ENCODE measurements at places on chromosomes 11 and 22.
A peak's percentile ranks its signal among the peaks of the same experiment; 100 is the strongest.

GRCh38 chr11:106828576-106828975 lies 189.7 kb downstream of the GUCY1A2 start:
- DNase-seq = no peak

- DNase-seq = no peak
These were observed 2.1 kb upstream of the DGKZ start for GRCh38 chr11:46345131-46345597.

DNA sequence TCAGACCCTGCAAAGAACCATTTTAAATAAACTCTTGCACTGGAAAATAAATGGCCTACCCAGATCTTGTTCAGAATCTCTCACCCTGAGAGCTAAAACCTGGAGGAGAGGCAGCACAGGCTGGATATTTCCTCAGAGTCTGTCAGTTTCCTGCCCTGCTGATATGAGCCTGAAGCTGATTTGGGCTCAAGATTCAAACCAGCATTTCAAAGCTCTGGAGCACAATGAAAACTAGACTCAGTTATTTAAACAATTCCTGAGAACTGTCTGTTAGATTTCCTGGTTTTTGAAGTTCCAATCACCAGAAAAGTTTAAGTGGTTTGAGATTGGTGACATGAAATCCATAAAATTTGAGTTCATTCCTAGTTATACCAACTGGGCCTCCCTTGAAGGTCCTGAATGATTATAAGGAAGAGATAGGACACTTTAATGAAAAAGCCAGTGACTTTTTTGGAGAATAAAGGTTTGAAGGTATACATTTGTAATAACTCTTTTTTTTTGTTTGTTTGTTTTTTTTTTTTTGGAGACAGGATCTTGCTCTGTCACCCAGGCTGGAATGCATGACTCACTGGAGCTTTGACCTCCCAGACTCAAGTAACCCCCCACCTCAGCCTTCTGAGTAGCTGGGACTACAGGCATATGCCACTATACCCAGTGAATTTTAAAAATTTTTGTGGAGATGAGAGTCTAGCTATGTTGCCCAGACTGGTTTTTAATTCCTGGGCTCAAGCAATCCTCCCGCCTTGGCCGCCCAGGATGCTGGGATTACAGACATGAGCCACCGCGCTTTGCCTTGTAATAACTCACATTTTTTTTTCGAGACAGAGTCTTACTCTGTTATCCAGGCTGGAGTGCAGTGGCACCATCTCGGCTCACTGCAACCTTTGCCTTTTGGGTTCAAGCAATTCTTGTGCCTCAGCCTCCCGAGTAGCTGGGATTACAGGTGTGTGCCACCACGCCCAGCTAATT lies 8.0 kb upstream of the ESAM start:
- DNase-seq = no peak

- peak; percentile 72 for DNase-seq
These were observed 1.2 kb downstream of the AIP start for GRCh38 chr11:67483831-67484665.

GRCh38 chr22:42007922-42008321 lies 9.3 kb downstream of the WBP2NL start:
- no peak for DNase-seq

GRCh38 chr11:6111673-6112072 lies 4.2 kb downstream of the OR56B4 start:
- no peak for DNase-seq

DNA sequence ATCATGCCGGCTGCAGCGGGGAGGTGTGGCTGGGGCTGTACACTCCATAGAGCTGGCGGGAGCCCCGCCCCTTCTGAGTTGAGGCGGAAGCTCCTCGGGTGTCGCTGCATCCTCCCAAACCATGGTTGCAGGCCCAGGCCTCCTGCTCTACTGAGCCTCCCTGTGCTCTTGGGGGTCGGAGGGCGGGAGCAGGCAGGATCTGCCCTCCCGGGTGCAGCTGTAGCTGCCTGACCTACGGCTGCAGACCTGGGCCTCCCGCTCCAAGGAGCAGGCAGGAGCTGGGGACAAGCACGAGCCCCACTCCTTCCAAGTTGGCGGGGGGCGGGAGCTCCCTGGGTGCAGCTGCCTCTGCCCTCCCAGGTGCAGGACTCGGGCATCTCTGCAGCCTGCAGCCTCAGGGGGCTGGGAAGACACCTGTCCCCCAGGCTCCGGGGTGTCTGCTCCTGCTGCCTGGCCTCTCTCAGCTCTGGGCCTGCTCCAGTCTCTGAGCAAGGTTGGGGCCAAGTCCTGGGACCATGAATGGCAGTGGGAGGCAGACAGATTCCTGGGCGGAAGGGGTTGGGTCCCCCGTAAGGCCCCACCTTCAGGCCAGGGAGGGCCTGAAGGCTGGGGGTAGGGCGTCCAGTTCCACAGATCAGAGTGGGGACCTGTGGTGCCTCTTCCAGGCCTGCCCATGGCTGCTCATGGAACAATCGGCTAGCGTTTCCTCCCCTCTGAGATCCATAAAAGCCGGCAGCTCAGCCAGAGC lies 46.4 kb upstream of the SC5D start:
- DNase-seq = no peak

DNA sequence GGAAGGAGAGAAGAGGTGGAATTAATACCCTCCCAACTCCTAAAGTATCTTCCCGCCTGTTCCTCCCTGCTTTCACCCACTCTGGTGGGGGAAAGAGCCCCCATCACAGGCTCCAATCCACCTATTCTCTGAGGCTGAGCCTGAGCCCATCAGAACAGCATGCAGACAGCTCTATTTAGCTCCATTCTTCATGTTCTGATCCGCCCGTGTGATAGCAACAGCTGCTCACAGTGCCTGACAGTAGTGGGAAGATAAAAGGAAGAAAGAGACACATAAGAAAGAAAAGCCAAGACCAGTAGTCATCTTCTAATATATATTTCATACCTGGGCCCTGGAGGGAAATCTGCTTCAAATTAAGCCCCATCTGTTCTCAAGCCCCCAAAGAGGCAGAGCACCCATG lies 80.3 kb upstream of the AKIP1 start:
- DNase-seq = no peak

DNA sequence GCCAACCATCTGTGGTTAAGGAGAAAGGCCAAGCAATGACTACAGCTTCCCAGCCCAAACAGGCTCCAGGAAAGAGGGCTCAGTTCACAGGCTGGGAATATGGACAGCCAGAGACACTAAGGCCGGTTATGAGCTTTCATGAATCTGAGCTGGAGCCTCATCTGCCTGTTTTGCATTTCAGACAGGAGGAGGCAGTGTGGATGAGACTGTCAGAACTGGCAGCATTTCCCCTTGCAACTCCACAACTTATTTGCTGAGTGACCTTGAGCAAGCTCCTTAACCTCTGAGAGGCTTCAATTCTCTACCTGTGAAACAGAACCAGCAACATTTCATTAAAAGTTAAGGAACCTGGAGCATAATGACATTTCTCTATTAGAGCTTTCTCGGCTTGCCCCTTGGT lies 264.0 kb downstream of the ETS1 start:
- peak; percentile 63 for DNase-seq

DNA sequence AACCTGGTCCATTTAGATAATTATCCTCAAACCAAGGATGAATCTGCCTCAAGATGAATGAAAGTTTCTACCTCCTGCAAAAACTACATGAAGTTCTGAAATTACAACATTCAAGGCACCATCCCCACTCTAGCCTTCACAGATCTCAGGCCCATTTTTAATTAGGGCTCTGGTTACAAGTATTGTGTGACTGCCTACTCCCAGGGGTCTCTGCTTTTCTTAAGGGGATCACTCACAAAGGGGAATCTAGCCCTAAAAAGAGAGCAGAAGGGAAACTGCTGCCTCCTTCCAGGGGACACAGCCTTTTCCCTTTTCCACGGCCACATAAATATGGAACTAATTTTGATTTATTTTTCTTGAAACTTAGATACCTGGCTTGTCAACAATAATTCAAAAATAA lies 17.4 kb upstream of the TMEM135 start:
- DNase-seq = no peak

DNA sequence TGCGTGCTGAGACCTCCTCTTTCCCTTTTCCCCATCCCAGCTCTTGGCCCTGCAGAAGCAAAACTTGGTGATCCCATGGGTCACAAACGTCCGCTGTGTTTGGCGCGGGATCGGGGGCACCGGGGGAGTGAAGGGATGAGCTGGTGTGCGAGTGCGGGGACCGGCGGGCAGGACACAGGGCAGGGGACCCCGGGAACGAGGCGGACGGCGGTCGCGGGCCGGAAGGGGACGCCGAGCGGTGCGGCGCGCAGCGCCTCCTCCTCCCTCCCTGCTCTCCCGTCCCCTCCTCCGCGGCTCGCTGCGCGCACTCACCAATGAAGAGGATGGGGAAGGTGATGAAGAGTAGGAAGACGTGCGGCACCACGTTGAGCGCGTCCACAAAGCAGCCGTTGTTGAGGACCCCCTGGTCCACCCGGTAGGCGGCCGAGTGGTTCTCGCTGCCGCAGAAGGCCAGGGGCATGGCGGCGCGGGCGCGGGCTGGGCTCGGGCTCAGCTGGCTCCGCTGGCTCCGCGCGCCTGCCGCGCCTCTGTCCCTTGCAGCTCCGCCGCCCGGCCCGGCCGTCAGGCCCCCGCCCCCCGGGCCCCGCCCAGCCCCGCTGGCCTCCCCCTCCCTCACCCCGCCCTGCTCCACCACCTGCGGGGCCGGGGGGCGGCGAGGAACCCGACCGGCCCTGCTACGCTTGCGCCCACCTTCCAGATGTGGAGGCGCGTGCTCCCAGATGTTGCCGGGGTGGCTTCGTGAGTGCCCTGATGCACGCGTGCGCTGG lies at the start of gene ABCC8:
Gene ABCC8, minus strand, starts transcription at position 529 of the 767 bp plus-strand sequence. Its CDS starts 69 bp downstream, at position 460.
- DNase-seq = peak; percentile 21

DNA sequence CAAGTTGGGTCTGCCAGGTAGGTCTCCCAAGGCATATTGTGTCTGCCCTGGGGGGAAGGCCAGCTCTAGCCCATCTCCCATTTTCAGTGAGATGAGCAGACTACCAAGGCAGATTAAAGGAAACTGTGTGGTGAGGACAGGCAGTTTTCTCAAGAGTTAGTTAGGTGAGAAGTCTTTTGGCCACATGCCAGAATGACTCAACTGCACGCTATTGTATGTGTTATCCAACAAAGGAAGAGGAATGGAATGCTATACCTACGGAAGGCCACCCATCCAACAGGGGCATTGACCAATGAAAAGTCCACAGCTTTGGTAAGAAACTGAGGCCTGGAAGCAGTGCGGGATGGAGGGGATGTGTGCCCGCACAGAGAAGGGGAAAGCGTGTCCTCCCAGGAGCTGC lies 941.7 kb downstream of the NTM start:
- no peak for DNase-seq

- no peak for DNase-seq
These were observed 19.5 kb downstream of the TSKU start for GRCh38 chr11:76802621-76803020.

DNA sequence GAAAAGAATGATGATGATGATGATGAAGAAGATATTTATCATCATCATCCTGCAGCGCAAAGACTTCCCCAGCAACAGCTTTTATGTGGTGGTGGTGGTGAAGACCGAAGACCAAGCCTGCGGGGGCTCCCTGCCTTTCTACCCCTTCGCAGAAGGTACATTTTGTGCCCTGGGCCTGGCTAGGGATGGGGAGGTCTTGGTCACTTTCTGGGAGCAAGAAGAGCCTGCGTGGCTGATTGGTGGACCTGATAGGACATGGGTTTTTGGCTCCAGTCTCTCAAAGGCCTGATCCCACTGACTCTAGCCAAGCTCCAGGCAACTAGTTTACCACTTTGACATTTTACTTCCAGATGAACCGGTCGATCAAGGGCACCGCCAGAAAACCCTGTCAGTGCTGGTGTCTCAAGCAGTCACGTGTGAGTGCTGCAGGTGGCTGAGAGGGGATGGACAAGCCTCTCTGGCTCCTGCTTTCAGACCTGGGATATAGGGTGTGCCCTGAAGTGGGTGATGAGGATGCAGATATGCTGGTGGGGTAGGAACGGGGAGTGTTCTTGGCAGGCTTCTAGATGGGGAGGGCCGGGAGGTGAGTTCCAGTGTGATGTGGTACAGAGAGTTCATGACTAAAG lies 5.3 kb downstream of the SIDT2 start:
- peak; percentile 6 for DNase-seq

GRCh38 chr22:49929994-49930575 lies 11.7 kb downstream of the CRELD2 start:
- DNase-seq = no peak

DNA sequence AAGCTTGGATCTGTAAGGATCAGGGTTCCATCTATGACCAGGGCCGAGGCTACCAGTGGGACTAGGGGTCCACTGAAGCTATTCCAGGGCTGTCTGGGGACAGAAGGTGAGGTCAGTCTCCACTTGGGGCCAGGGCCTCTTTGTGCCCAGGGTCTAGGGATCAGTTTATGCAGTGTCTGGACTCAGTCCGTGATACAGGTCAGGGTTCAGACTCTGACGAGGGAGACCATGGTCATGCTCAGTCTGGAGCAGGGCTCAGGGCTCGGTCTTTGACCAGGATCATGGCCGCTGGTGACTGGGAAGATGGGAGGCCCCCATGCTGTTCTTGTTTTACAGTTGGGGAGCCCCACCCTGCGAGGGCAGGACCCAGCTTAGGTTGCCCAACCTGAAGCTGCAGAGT lies 11.8 kb downstream of the TSSC4 start:
- no peak for DNase-seq

DNA sequence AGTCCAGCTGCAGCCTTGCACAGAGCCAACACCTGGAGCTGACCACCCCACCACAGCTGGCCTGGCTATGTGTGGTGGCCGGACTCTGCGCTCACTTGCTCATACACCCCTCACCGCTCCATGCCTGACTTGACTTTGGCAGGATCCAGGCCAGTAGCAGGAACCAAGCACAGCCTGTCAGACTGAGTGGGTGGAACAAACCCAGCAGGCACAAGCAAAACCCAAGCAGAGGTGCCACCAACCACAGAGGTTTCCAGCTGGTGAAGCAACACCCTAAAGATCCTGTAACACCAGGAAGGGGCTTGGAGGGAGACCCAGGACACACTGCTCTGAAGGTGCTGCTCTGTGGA lies 44.9 kb upstream of the WNT11 start:
- no peak for DNase-seq

- no peak for DNase-seq
These were observed 242.3 kb upstream of the RAG2 start for GRCh38 chr11:36840378-36840777.

DNA sequence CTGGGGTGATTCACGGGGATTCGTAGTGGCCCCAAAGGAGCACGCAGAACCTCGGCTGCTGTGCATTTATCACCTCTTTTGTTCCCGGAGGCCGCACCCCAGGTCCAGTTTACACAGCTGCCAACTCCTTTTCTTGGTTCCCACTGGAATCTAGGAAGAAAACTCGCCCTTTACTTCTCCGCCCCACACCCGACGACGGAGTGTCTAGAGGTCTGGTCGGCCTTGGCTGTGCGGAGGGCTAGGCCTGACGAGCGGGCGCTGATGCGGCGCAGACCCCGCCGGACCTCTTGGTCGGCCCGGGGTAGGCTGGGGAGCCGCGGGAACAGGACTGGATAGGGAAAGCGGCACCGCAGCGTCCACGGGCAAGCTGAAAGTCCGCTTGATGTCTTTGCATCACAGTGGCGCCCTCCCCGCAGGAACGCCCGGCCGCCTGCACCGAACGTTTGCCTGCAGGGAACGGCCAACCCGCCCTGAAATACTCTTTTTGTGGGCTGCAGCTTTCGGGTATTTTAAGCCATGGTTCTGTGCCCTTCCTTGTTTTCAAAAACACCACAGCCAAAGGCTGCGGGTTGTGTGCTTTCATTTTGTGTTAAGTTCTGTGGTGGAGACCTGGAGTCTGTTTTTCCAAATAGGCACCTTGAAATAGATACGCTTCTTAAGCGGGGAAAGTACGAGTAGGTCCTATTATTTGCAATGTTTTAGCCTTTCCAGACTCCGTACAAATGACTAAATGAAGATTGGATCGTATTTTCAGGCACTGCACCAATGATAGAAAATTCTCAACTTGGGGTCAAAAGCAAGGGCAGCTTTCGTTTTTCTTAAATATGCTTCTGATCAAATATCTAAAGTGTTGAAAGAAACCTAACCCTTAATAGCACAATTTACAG lies 829 bp upstream of the ZBED5 start:
- no peak for DNase-seq

Data from activated T-cell treated with anti-CD3 and anti-CD28 coated beads, Interleukin-2, amount 50 U/mL, for 48 hours (primary cell).